ENCODE measurements at places on chromosomes 6 and 20. TPM values are rescaled to one million over a fixed set of nuclear protein-coding genes. Genes with fewer than 3 reads are reported as not detected.

SAMD5 gene
- polyA plus RNA-seq = 1.0 TPM

SYNDIG1 gene
- polyA plus RNA-seq = 34.8 TPM

TNXB gene
- 99.0 TPM for polyA plus RNA-seq

C20orf141 gene
- polyA plus RNA-seq = not detected

XKR7 gene
- polyA plus RNA-seq = under 0.01 TPM

RIMS4 gene
- polyA plus RNA-seq = 0.38 TPM

ARFGEF3 gene
- polyA plus RNA-seq = 0.63 TPM

TAF4 gene
- 3.8 TPM for polyA plus RNA-seq

C4B gene
- polyA plus RNA-seq = 41.2 TPM

All from right cardiac atrium (tissue), 5 donors.